ENCODE measurements at places on chromosomes 5 and 9.

DNA sequence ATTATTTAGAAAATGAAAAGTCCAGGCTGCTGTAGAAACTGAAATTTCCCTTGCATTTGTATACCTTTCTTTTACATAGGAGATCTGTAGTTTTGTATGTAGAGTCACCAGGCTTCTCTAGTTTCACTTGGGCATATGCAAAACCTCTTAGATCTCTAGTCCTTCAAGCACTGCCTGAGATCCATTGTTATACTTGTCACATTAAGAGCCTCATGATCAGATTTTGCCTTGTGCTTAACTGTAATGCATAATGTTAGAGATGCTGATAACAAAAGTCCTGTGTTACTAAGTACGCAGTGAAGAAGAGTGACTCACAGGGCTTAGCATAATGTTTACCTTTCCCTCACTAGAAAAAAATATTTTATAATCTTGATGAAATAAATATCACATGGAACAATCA lies 250.2 kb downstream of the CYLC2 start:
- DNase-seq = no peak
- H3K27me3 ChIP-seq = no peaks in the 10 kb centered on the region
- no peak overlapping the region for H3K27ac ChIP-seq
- no peaks in the 10 kb centered on the region for H3K36me3 ChIP-seq

DNA sequence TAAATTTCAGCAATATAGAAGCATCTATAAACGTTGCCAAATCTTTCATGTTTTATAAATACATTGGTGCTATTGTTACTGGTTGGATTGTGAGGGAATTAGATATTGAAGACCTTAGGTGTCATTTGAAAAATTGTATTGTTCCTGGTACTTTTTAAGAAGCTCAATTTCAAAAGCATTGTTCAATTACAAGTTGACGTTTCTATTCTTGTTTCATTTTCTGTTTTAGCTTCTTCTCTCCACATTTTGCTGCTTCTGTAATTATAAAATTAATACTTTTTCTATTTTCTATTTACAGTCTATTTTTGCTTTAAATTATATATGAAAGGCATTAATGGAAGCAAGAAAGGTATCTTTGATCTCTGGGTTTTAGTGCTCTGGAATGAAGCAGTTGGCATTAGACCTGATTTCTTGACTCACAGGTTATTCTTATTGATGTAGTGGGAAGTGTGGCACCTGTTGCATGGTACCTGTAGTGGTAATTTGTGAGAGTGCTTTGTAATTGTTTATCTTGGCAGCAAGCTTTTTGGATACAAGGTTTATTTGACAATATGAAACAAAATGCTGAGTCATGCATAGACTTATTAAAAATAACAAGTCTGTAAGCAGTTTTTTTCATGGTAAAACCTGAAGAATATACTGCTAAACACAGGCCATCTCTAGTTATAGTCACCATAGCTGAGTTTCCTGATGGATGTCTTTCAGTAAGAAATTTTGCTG lies 13.2 kb downstream of the MACIR start:
- peaks cover 17% of the 10 kb centered on the region for H3K4me1 ChIP-seq
- no peak for DNase-seq
- no peak overlapping the region for H3K27ac ChIP-seq
- no peaks in the 10 kb centered on the region for H3K27me3 ChIP-seq
- no peak overlapping the region for H3K4me3 ChIP-seq
- H3K36me3 ChIP-seq = peaks cover 22% of the 10 kb centered on the region

GRCh38 chr9:136292026-136292538 lies 11.8 kb downstream of the CCDC187 start:
- H3K27ac ChIP-seq = no peak overlapping the region
- H3K27me3 ChIP-seq = no peaks in the 10 kb centered on the region
- H3K4me3 ChIP-seq = no peak overlapping the region
- DNase-seq = no peak
- no peaks in the 10 kb centered on the region for H3K36me3 ChIP-seq
- H3K4me1 ChIP-seq = no peaks in the 10 kb centered on the region

GRCh38 chr9:27784847-27785713 lies 211.8 kb upstream of the C9orf72 start:
- H3K27ac ChIP-seq = peak overlapping the region; percentile 77
- peak; percentile 14 for DNase-seq
- peaks cover 2% of the 10 kb centered on the region for H3K36me3 ChIP-seq
- H3K4me3 ChIP-seq = peak overlapping the region; percentile 7
- peaks cover 12% of the 10 kb centered on the region for H3K4me1 ChIP-seq
- peaks cover 12% of the 10 kb centered on the region for H3K27me3 ChIP-seq

- no peak overlapping the region for H3K4me3 ChIP-seq
- H3K27ac ChIP-seq = no peak overlapping the region
- peaks cover 20% of the 10 kb centered on the region for H3K4me1 ChIP-seq
- DNase-seq = no peak
Measured at GRCh38 chr5:59592101-59592500, 301.4 kb downstream of the PDE4D start.

DNA sequence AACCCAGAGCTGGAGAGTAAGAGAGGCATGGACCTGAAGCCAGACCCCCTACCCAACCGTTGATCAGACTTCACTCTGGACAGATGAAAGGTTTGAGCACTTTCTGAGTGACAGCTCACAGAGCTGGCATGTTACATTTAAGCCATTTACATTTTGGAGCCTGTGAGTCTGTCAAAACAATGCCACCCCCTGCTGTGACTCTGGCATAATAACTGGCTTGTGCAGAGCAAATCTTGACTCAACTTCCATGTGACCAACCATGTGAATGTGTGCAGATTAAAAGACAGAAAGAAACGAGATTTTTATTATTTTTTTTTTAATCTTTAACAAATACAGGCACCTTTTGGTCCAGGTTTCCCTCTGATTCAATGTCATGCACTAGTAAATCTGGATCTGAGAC lies 48.5 kb downstream of the MFAP3 start:
- no peaks in the 10 kb centered on the region for H3K36me3 ChIP-seq
- H3K4me3 ChIP-seq = no peak overlapping the region

- no peaks in the 10 kb centered on the region for H3K27me3 ChIP-seq
- H3K27ac ChIP-seq = no peak overlapping the region
- peaks cover 3% of the 10 kb centered on the region for H3K4me1 ChIP-seq
- no peak overlapping the region for H3K4me3 ChIP-seq
- peaks cover 3% of the 10 kb centered on the region for H3K36me3 ChIP-seq
- no peak for DNase-seq
Measured at GRCh38 chr9:77710316-77710715, 62.2 kb upstream of the GNA14 start.

GRCh38 chr5:73301208-73301901 lies 128.4 kb downstream of the TMEM174 start:
- DNase-seq = no peak
- H3K4me1 ChIP-seq = peaks cover 16% of the 10 kb centered on the region
- H3K27me3 ChIP-seq = peaks cover 91% of the 10 kb centered on the region
- H3K4me3 ChIP-seq = no peak overlapping the region

DNA sequence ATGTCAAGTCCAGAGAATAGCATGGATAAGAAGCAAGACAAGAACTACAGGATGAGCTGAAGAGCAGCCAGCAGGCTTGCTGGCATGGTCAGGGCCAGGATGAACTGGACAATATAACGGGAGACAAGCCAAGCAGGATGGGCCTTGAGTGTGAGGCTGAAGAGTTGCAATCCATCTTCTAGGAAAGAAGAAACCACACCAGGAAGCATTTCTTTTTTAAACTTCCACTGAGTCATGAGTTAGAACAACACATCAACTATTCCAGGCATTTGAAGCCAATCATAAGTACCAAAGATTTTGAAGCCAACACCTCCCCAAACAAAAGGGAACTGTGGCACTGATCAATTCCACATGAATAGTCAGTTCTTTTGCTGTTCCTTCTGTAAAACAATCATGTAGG lies 27.3 kb downstream of the SLC31A2 start:
- no peak overlapping the region for H3K27ac ChIP-seq
- no peak overlapping the region for H3K4me3 ChIP-seq
- H3K36me3 ChIP-seq = peaks cover 62% of the 10 kb centered on the region
- no peak for DNase-seq
- H3K4me1 ChIP-seq = no peaks in the 10 kb centered on the region

GRCh38 chr9:12856603-12857002 lies 81.8 kb downstream of the LURAP1L start:
- no peak overlapping the region for H3K27ac ChIP-seq
- no peak for DNase-seq
- H3K36me3 ChIP-seq = no peaks in the 10 kb centered on the region
- no peak overlapping the region for H3K4me3 ChIP-seq

GRCh38 chr9:130476151-130476730 lies 31.5 kb downstream of the ASS1 start:
- H3K36me3 ChIP-seq = no peaks in the 10 kb centered on the region
- H3K27me3 ChIP-seq = peaks cover 13% of the 10 kb centered on the region
- H3K4me3 ChIP-seq = no peak overlapping the region
- H3K4me1 ChIP-seq = no peaks in the 10 kb centered on the region
- no peak for DNase-seq
- H3K27ac ChIP-seq = no peak overlapping the region

Measured in activated naive CD8-positive, alpha-beta T cell treated with anti-CD3 and anti-CD28 coated beads, Interleukin-2, amount 50 U/mL, for 24 hours (primary cell).